ENCODE measurements at places on chromosomes 13 and 19.
A peak's percentile ranks its signal among the peaks of the same experiment; 100 is the strongest.

DNA sequence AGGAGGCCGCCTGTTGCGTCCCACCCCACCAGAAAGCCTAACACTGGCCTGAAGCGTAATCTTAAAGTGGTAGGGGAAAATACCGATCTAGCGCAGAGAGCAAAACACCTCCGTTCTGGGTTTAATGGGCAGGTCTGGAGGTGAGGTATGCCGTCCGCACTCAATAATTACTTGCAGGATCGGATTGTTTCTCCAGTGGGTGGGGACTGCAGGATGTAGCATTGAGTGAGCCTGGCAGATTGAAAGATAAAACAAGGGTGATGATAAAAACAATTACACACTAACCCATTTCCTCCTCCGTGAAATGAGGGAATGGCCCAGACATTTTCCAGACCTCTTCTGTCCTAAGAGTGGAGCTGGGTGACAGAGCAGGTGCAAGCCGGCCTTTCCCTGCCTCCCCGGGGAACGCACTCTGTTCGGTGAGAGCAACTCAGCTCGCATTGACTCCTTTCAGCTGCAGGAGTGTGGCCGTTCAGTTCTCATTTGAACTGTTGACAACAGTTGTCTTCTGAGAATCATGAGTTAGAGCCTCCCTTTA, 110.2 kb upstream of the DOCK9 start:
- ATAC-seq = peak; percentile 46

- no peak for ATAC-seq
Measured at GRCh38 chr19:3982701-3983541, 2.3 kb downstream of the EEF2 start.

- no peak for ATAC-seq
Measured at GRCh38 chr13:69737129-69737935, 370.3 kb upstream of the ATXN8OS start.

DNA sequence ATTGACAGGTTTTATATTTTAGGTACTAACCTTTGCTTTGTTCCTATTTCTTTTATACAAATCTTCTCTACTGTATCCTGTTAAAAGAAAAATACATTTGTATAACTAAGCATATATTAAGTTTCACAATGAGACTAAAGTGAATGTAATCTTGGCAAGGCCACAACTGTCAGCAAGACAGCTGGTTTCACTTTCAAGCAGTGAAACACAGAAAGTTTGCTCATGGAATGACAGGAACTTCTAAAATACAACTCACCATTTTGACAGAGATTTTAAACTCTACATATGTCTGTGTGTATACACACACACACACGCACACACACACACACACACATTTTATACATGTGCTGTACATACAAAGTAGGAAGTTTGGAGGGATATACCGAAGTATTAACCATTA, 53.3 kb downstream of the PARP4 start:
- ATAC-seq = no peak

DNA sequence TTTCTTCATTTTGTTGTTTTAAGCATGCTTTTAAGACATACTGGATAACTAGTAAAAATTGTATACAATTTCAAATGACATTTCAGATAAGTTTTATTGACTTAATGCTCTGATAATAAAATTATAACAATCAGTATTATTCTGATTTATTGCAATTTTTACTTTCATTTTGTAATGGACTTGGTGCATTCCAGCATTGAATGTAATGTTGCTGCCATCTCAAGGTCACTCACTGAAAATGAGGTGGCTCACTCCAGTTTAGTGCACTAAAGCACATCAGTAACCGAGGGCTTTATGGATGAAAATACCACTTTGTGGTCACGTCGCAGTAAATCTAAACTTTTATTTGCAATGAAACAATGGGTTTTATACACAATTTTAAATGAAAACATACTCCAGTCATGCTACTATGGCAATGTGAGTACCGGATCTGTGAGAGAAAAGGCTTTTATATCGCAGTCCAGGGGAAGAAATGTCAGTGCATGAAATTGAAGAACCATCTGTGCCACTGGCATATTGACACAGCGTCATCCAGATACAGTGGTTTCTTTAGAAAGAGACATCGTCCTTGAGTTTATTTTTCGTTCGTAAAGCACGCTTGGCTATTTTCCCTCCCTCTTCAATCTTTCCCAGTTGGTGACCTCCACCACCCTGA, 20.7 kb upstream of the ZNF507 start:
- no peak for ATAC-seq

- ATAC-seq = no peak
Measured at GRCh38 chr19:38321646-38322196, 2.1 kb downstream of the KCNK6 start.
